Spinal cord (tissue), 10 donors: ENCODE measurements at places on chromosomes 16 and 17. TPM values are rescaled to one million over a fixed set of nuclear protein-coding genes. Genes with fewer than 3 reads are reported as not detected.

DNA sequence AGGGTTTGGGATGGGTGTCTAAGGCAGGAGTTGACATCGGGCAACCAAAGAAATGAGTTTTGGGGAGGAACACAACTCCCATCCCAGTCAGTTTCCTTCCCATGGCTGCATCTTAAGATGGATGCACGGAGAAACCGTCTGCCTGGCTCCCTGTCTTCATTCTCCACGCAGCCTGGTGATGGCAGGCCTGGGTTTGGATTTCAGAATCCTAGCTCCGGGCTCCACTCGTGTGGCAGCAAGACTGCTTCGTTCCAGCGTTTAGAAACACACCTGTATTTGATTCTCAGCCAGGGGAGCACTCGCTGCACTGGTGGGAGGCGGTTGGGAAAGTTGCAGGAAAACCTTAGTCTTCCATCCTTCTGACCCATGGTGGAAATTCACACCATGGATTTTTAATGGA, 141.1 kb downstream of the RAB11FIP4 start:
- H3K4me1 ChIP-seq: peaks cover 9% of the 10 kb centered on the region
- no peak for DNase-seq
- H3K4me3 ChIP-seq: no peak overlapping the region
- peaks cover 51% of the 10 kb centered on the region for H3K36me3 ChIP-seq

TMEM231 gene
- 35.2 TPM for total RNA-seq

DNA sequence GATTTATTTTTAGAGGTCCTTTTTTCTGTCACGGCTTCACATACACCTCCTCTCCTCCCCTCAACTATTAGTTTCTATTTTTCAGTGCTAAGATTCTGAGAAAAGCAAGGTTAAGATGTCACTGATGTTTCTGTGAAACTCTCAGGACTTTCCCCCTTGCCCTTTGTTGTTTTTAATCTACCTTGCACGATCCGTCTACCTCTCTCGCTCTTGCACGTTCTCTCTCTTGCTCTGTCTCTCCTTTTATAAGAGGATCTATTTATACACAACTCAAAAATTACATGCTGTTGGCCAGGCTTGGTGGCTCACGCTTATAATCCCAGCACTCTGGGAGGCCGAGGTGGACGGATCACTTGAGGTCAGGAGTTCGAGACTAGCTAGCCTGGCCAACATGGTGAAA, 43.6 kb downstream of the RPA1 start:
- peaks cover 23% of the 10 kb centered on the region for H3K36me3 ChIP-seq
- no peaks in the 10 kb centered on the region for H3K4me1 ChIP-seq
- DNase-seq: no peak
- H3K4me3 ChIP-seq: no peak overlapping the region
- H3K27me3 ChIP-seq: no peaks in the 10 kb centered on the region
- no peak overlapping the region for H3K27ac ChIP-seq

SNX20 gene
- 0.61 TPM for total RNA-seq

DNA sequence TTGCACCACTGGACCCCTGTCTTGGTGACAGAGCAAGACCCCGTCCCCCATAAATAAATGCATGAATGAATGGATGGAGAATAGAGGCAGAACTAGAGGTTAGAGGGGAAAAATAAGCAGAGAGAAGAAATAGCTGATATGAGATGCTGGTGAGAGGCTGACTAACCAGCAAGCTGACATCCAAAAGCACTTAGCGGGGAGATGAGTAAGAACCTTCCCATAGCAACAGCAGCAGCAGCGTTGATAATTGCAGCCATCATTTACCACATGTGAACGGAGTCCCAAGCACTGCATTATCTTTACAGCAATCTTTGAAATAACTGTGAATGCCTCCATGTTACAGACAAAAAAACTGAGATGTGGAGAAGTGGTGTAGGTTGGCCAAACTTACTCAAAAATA, 777.3 kb upstream of the EEF2KMT start:
- DNase-seq: no peak
- no peak overlapping the region for H3K4me3 ChIP-seq
- no peaks in the 10 kb centered on the region for H3K4me1 ChIP-seq
- no peaks in the 10 kb centered on the region for H3K27me3 ChIP-seq
- H3K36me3 ChIP-seq: no peaks in the 10 kb centered on the region

TMEM114 gene
- total RNA-seq: 0.79 TPM

DNA sequence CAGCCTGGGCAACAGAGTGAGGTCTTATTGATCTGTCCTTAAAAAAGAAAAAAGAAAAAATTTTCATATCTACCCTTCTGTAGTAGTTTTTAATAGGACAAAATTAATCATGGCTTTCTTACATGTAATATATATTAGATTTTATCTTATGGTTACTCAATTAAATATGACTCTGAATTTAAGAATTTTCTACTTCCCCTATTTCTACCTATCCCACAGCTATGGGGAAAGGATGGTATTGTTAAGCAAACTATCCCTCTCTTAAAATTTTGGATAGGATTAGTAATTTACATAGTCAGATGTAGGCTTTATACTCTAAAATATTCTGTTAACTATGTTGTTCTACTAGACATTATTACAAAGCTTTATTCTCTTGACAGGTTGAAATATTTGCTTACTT, 62.5 kb downstream of the NQO1 start:
- H3K4me1 ChIP-seq: no peaks in the 10 kb centered on the region
- H3K27ac ChIP-seq: no peak overlapping the region
- no peak overlapping the region for H3K4me3 ChIP-seq
- no peaks in the 10 kb centered on the region for H3K27me3 ChIP-seq
- peaks cover 20% of the 10 kb centered on the region for H3K36me3 ChIP-seq

CHRNE gene
- 0.69 TPM for total RNA-seq

DNA sequence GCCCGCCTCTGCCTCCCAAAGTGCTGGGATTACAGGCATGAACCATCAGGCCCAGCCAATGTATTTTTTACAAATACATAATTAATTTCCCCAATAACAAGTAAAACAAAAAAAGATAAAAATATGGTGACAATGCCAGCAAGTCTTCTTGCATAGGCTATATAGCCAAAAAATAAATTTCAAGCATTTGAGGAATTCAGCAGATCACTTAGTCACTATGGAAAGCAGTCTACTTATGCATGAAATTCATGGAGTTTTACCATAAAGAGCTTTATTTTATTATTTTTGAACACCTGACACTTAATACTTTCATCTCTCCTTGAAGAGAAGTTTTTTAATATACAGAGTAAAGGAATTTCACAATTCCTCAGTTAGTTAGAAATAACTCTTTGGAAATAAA, 56.4 kb downstream of the BRIP1 start:
- H3K27me3 ChIP-seq: no peaks in the 10 kb centered on the region
- no peak overlapping the region for H3K4me3 ChIP-seq
- H3K27ac ChIP-seq: no peak overlapping the region
- no peaks in the 10 kb centered on the region for H3K4me1 ChIP-seq

NEUROD2 gene
- 1.6 TPM for total RNA-seq

KRTAP16-1 gene
- total RNA-seq: not detected

DNA sequence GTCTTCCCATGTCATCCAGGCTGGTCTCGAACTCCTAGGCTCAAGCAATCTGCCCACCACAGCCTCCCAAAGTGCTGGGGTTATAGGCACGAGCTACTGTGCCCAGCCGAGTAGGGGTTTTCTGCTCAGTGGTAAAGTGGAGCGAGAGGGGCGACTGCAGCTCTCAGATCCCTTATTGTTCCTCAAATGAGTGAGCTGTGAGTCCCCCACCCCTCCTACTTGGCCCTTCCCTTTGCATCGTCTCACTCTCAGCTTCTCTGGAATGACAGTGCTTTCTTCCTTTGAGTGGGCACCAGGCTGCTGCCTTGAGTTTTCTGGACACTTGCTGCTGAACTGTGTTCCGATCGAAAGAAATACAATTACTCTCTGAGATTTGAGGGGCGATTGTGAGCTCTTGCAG, 63.5 kb downstream of the MSI2 start:
- H3K27me3 ChIP-seq: no peaks in the 10 kb centered on the region
- no peak overlapping the region for H3K4me3 ChIP-seq
- H3K4me1 ChIP-seq: peaks cover 38% of the 10 kb centered on the region

DNA sequence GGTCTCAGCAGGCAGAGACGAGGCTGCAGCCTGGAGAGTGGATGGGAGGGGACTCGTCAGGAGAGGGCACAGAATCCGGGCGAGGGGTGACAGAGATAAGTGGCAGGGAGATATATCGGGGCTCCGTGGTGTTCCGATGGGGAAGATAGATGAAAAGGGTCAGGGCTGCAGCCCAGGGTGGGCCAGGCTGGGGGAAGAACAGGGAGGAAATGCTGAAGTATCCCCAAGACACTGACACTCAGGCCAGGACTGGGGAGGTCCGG, 2.1 kb downstream of the LGALS3BP start:
- H3K27ac ChIP-seq: no peak overlapping the region
- H3K27me3 ChIP-seq: no peaks in the 10 kb centered on the region
- peaks cover 44% of the 10 kb centered on the region for H3K36me3 ChIP-seq
- no peak for DNase-seq
- peaks cover 78% of the 10 kb centered on the region for H3K4me1 ChIP-seq
